ENCODE measurements at places on chromosomes 5 and 9.

DNA sequence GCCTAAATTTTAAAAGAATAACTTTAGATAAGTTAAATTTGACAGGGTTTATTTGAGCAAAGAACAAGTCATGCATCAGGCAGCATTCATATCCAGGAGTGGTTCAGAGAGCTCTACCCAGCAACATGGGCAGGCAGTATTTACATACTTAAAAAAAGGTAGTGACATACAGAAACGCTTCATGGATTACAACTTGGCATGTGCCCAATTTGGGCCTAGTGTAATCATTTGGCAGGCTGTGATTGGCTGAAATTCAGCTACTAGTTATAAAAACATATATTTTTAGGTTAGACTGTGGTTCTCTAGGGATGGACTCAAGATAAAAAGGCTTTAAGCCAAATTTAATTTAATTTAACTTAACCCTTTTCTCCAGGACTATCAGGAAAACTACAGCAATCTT is 374.0 kb upstream of the ADAMTS16 start:
- no peak for DNase-seq

GRCh38 chr5:107661038-107661649 is 9.6 kb downstream of the EFNA5 start:
- DNase-seq: no peak

DNA sequence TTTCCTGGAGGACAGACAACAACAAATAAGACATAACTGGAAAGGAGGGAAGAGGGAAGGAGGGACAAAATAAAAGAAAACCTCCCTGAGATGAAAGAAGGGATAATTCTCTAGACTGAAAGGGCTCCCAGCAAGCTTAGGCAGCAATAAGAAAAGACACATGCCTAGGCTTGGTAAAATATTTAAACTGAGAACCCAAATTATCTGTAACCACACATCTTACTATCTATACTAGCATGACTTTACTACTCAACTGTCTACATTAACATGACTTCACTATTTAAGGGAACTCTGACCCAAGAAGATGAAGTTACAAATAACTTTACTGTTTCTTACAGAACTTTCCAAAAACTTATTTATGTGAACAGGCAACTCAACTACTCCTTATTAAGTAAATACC is 95.9 kb downstream of the EPB41L4A start:
- DNase-seq: no peak

- no peak for DNase-seq
Observed at GRCh38 chr9:121354141-121354540, 15.9 kb downstream of the STOM start.

DNA sequence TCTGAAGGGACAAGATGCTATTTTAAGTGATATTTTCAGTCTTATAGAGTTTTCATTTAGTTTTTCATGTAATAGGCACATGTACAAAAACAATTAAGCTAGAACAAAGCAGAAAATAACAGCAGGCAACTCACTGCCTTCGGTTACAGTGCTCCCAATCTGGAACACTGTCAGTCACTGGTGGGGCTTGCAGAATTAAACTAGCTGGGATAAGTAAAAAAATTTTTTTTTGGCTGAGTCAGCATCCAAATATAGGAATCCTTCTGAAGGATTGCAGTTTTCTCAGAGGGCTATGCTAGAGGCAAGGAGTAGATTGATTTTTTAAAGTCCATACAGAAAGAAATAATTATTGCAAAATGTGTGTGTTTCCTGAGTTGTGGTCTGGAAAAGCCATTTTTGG is 250.2 kb upstream of the RFX3 start:
- DNase-seq: no peak

DNA sequence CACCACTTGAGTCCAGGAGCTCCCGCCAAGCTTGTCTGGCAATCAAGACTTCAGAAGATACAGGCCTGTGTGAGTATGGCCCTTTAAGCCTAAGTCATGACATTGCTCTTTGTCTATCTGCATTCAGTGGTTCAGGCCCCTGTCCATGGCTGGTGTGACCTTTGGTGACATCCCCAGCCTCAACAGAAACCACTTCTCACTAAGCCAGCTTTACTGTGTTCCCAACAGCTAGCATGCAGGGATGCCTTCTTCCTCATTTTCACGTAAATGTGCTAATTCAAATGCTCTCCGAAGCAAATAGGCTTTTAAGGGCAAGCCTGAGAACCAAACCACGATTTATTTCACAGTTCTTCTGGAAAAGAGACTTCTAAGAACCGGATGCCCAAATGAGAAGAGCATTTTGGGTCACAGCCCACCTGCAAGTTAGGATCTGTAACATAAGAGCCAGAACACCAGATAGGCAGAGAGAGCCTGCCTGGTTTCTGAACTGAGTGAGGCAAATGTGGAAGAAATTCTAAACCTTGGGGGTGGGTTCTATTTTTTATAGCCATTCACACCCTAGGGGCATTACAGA is 14.9 kb downstream of the CD180 start:
- DNase-seq: no peak

- peak; percentile 9 for DNase-seq
Observed at GRCh38 chr5:54309691-54310432, 511 bp downstream of the ARL15 start.

DNA sequence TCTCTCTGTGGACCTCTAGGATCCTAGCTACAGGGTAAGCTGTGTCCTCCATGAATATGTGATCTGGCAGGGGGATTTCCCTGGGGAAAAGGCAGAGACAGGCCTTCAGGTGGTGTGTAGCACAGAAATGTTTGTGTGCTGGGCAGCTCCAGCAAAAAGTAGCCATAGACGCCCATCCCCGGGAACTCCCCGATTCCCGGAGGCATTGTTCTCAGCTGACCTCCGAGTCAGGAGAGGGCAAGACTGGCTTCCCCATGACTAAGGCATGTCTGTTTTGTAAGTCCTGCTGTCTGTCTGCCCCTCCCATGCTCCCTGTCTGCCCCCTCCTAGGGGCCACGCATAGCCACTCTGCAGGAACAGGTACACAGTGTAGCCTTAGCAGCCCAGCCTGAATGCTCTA is 834.5 kb downstream of the PTPRD start:
- no peak for DNase-seq

DNA sequence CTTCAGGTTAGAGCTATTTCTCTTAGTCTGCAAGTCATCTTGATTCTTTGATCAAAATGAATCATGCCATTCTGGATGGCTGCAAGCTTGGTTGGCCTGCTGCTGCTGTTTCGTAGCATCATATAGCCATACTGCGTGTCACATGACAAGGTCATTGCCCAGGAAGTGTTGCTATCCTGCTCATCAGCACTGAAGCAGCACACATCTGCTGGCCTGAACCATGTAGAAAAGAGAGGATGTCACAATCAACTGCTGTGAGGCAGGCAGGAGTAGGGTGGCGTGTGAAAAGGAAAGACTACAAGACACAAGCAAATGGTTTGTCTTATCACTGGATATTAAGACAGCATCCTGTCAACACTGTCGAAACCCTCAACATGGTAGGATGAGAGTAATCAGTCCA is 376.7 kb upstream of the RORB start:
- DNase-seq: no peak

DNA sequence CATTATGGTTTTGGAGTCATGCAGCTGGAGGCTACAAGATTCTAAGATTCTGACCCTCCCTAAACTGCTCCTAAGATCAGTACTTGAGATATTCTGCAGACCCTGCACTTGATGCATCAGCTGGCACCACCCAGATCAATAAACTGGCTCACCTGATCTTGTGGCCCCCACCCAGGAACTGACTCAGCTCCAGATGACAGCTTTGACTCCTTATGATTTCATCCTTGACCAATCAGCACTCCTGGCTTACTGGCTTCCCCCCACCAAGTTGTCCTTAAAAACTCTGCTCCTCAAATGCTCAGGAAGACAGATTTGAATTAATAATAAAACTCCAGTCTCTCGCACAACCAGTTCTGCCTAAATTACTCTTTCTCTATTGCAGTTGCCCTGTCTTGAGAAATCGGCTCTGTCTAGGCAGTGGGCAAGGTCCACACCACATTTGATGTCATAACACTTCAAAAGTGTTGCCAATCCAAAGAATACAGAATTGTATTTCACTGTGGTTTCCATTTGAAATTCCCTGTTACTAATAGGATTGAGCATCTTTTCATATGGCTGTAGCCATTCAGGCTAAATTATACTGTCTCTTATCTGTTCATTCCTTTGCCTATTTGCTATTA is 14.8 kb upstream of the SLC30A5 start:
- no peak for DNase-seq

DNA sequence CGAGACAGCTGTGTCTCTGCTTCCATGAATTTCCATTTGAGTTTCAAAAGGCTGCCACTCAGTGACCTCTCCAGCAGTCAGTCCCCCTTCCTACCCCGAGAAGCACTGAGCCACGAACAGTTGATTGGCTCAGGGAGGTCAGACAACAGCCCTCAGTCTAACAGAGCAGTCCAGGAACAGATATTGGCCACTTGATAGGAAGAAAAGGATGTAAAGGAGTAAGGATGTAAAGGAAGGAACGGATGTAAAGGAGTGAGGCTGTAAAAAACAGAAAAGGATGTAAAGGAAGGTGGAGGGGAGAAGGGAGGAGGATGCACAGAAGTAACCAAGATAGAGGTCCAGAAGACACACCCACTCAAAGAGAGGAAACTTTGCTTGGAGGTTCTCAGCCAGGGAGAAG is 3.2 kb upstream of the NR4A3 start:
- no peak for DNase-seq

GRCh38 chr5:137733006-137733405 is 2.9 kb downstream of the KLHL3 start:
- no peak for DNase-seq

DNA sequence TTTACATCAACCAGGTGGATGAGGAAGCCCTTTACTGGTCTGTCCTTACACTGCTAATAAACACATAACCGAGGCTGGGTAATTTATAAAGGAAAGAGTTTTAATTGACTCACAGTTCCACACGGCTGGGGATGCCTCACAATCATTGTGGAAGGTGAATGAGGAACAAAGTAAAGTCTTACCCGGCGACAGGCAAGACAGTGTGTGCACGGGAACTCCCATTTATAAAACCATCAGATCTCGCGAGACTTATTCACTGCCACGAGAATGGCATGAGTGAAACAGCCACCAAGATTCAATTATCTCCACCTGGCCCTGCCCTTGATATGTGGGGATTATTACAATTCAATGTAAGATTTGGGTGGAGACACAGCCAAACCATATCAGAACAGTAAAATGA is 67.3 kb upstream of the GRAMD2B start:
- no peak for DNase-seq

DNA sequence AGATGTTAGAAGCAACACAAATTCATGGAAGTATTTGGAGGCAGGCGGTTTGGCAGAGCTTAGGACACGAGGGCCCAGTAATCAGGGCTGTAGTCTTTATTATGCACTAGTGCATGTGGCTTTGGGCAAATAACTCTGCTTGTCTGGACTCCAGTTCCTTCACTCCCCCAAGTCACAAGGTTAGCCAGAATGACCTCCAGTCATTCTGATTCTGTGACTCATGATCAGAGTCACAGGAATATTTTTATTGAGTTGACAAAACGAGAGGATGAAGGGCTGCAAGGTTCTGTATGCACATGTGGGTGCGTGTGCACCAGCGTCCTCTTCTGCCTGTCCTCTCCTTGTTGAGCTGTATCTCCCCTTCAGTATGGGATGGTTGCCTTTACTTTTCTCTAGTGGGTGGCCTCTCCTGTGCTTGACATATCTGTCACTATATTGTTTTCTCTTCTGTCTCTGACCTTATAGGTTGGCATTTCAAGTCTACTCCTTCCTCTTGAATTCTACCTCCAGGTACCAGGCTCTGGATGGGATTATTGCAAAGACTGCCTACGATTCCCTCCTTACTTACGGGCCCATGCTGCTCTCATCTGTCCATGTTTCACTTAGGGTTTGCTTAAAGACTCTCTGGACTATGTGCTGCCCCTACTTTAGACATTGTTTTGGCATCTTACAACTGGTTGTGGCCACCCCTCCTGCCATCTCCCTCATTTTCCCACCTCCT is 94.6 kb downstream of the KDM4C start:
- DNase-seq: no peak

DNA sequence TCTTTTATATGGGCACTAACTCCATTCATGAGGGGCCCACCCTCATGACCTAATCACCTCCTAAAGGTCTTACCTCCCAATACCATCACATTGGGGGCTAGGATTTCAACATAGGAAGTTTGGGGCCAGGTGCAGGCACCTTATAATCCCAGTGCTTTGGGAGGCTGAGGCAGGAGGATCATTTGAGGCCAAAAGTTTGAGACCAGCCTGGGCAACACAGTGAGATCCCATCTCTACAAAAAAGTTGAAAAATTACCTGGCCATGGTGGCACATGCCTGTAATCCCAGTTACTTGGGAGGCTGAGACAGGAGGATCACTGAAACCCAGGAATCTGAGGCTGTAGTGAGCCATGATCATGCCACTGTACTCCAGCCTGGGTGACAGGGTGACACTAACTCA is 76.7 kb downstream of the MYO10 start:
- no peak for DNase-seq

GRCh38 chr5:146944764-146945616 is 66.4 kb upstream of the PPP2R2B start:
- DNase-seq: no peak

GRCh38 chr5:149488645-149489306 is 62.5 kb downstream of the CSNK1A1 start:
- DNase-seq: no peak

DNA sequence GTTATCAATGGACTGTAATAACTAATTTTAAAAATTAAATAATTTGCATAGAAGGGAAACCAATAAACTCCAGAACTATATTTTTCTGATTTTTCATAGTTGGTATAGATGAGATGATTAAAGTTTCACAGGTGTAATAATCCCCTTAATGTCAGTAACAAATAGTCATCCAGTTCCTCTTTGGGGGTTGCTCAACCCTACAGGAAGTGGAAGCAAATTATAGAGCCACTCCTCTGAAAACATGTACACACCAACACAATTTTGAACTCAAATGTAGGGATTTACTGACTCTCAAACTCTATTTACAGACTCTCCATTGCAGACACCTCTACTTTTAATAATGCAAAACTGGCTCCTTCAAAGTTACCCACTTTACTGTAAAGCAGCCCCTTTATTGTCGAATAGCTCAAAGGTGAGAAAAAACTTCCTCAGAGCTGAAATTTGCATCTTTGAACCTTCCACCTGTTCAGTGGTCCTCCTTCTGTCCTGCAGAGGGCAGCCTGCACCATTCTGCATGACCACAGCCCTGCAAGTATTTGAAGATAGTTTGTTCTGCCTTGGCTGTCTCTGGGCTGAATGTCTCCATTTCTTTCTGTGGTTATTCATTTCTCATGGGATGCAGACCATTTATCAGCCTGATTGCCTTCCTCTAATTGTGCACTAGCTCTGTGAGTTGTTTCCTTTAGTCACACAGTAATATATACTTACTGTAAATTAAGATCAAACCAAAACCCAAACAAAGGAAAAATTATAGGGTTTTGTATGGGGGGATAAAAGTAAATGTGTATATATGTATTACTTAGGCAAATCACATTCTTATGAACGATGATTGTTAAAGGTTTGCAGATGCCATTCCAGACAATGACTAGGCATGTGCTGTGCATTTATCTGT is 383.2 kb upstream of the SGCD start:
- no peak for DNase-seq

DNA sequence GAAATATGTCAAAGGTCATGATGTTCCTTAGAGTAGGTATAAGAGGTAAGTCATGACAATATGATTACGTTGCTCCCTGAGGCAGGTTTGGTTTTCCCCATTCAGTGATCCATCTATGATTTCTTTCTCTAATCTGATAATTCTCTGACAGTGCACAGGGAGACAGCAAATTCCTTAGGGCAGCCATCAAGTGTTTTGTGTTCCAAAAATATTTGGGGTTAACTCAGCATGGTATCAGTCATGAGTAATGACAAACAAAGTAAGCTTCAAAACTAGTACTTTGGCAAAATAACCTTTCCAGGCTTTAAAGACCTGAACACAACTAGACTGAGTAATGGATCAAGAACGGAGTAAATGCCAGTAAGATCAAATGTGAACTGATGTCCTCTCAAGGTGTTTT is 55.3 kb upstream of the SPATA31E1 start:
- no peak for DNase-seq

GRCh38 chr9:89639367-89639795 is 34.6 kb downstream of the GADD45G start:
- DNase-seq: no peak
